ENCODE measurements at places on chromosomes 16 and 17.

GRCh38 chr17:10792151-10792550 lies 11.7 kb downstream of the TMEM238L start:
- no peaks in the 10 kb centered on the region for H3K36me3 ChIP-seq
- H3K4me1 ChIP-seq, result no peaks in the 10 kb centered on the region
- no peak overlapping the region for H3K27ac ChIP-seq
- no peak overlapping the region for H3K4me3 ChIP-seq
- no peaks in the 10 kb centered on the region for H3K27me3 ChIP-seq
- no peak for DNase-seq

GRCh38 chr17:76107509-76107908 lies 3.9 kb upstream of the EXOC7 start:
- H3K4me3 ChIP-seq, result no peak overlapping the region
- no peaks in the 10 kb centered on the region for H3K36me3 ChIP-seq
- no peak for DNase-seq
- H3K27ac ChIP-seq, result no peak overlapping the region
- peaks cover 7% of the 10 kb centered on the region for H3K27me3 ChIP-seq

DNA sequence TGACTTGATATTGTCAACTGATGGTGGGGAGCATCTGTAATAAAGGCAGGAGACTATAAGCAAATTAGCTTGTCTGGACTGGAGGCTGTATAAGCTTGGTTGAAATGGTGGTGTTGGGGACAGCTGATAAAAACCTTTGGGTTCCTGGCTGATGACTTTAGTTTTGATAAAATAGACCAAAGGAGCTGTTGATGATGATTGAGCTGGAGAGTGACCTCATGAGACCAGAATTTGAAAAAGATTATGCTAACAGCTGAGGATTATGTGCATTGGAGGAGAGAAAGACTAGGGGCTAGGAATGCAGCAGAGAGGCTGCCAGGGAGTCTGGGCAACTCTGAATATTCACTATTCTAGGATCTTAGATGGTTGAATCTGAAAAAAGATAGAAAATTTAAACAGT lies 8.7 kb upstream of the CDC27 start:
- DNase-seq, result no peak
- H3K36me3 ChIP-seq, result no peaks in the 10 kb centered on the region
- H3K27me3 ChIP-seq, result peaks cover 7% of the 10 kb centered on the region
- H3K4me3 ChIP-seq, result no peak overlapping the region
- no peak overlapping the region for H3K27ac ChIP-seq
- H3K4me1 ChIP-seq, result peaks cover 14% of the 10 kb centered on the region

- H3K27ac ChIP-seq, result no peak overlapping the region
- H3K4me3 ChIP-seq, result peak overlapping the region; percentile 82
- peaks cover 3% of the 10 kb centered on the region for H3K4me1 ChIP-seq
These were observed 412 bp downstream of the EPN2 start for GRCh38 chr17:19237389-19238166.

DNA sequence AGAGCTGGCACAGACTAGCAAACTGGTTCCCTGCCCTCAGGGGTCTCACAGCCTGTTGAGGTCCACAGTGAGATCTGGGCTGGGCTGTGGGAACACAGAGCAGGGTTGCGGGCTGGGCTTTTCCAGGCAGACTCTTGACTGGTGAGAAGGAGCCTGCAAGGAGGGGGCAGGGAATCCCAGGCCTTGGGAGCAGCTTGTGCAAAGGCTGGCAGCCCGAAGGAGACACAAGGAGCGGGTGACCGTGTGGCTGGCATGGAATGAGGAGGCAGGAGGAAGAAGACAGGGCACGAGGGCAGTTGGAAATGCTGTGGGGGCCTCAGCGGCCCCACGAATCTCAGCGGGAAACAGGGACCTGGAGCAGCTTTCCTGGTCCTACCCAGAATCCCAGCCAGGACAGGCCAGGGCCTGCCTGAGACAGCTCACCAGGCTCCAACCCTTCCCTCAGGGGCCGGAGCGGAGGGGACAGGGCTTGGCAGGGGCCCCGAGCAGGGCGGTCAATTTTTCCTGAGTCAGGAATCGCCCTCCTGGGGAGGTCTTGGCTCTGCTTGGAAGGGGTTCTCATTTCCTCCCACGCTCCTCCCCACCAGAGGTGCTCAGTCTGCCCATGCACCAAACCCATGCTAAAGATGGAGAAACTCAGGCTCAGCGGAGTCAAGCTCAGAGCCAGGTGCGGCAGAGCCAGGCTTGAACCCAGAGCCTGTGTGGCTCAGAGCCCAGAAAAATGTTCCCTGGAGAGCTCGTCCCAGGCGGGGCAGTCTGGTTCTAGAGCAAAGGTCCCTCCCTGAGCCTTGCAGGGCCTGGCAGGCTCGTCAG lies 9.2 kb upstream of the SNN start:
- DNase-seq, result no peak
- H3K27ac ChIP-seq, result no peak overlapping the region
- H3K27me3 ChIP-seq, result peaks cover 4% of the 10 kb centered on the region

- H3K27me3 ChIP-seq, result no peaks in the 10 kb centered on the region
- H3K4me1 ChIP-seq, result peaks cover 10% of the 10 kb centered on the region
- no peak overlapping the region for H3K27ac ChIP-seq
- H3K4me3 ChIP-seq, result no peak overlapping the region
These were observed 40.2 kb downstream of the CNOT1 start for GRCh38 chr16:58589326-58589905.

DNA sequence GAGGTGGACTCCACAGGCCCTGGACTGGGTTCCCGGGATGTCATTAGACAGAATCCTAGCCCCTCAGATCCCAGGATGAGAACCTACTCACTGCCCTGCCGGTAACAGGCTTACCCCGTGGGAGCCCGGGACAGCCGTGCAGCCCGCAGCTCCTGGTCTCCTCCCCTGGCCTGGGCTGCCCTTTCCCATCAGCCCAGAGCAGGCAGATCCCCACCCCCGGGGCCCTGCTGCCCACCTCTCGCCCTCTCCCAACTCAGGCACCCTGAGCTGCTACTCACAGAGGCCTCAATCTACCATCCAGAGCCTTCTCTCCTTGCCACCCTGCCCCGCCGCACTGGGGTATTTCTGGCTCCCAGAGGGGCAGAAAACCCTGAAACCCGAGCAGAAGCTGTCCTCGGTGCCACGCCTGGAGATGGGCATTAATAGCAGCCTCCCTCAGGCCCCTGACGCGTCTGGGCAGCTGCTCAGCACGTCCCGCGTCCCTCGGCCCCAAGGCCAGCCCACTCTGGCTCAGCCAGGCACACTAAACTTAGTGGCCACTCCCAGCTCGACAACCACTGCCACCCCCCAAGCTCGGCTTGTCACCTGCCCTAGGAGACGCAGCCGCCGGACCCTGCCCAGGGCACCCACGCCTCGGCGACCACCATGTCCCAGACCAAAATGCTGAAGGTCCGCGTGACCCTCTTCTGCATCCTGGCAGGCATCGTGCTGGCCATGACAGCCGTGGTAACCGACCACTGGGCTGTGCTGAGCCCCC lies at the start of gene CACNG1:
TSS of gene CACNG1 (plus strand) at position 539 of the 757 bp plus-strand sequence. CDS start at position 646, 107 bp downstream.
- H3K27ac ChIP-seq, result no peak within 1 kb of the TSS
- no peaks in the 10 kb centered on the region for H3K36me3 ChIP-seq
- DNase-seq, result no peak
- peaks cover 3% of the 10 kb centered on the region for H3K27me3 ChIP-seq

- H3K27ac ChIP-seq, result no peak overlapping the region
- no peak overlapping the region for H3K4me3 ChIP-seq
- no peak for DNase-seq
- H3K4me1 ChIP-seq, result peaks cover 18% of the 10 kb centered on the region
- H3K36me3 ChIP-seq, result peaks cover 3% of the 10 kb centered on the region
- peaks cover 13% of the 10 kb centered on the region for H3K27me3 ChIP-seq
These were observed 6.0 kb upstream of the ARL5C start for GRCh38 chr17:39171933-39172332.

- no peak overlapping the region for H3K27ac ChIP-seq
- no peak for DNase-seq
- H3K36me3 ChIP-seq, result no peaks in the 10 kb centered on the region
- H3K4me3 ChIP-seq, result no peak overlapping the region
These were observed 85.9 kb downstream of the TEX14 start for GRCh38 chr17:58605986-58606385.

DNA sequence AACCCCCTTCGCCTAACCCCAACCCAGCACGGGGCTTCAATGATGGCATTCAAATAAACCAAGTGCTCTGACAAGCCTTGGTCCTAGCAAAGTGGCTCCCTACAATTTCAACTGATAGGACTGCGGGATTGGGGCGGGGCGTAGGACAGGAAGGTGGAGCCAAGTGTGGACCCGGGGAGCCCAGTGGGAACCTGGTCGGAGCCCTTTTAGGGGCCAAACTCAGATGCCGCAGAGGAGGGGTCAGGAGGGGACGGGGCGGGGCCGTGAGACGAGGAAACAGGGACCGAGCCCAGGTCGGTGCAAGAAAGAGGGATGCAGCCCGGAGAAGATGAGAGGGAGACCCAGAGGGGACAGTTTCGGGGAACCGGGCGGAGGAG lies 13.2 kb upstream of the CDIPT start:
- H3K27me3 ChIP-seq, result peaks cover 20% of the 10 kb centered on the region
- no peak overlapping the region for H3K27ac ChIP-seq
- DNase-seq, result no peak
- H3K4me3 ChIP-seq, result peak overlapping the region; percentile 61
- H3K4me1 ChIP-seq, result peaks cover 6% of the 10 kb centered on the region

GRCh38 chr17:50154604-50155003 lies 4.1 kb upstream of the PPP1R9B start:
- peak overlapping the region; percentile 40 for H3K4me3 ChIP-seq
- peak overlapping the region; percentile 52 for H3K27ac ChIP-seq
- H3K27me3 ChIP-seq, result peaks cover 3% of the 10 kb centered on the region
- no peak for DNase-seq

- H3K36me3 ChIP-seq, result no peaks in the 10 kb centered on the region
- no peak overlapping the region for H3K4me3 ChIP-seq
- no peak overlapping the region for H3K27ac ChIP-seq
- H3K4me1 ChIP-seq, result no peaks in the 10 kb centered on the region
These were observed 67.7 kb downstream of the NDEL1 start for GRCh38 chr17:8503368-8503767.

DNA sequence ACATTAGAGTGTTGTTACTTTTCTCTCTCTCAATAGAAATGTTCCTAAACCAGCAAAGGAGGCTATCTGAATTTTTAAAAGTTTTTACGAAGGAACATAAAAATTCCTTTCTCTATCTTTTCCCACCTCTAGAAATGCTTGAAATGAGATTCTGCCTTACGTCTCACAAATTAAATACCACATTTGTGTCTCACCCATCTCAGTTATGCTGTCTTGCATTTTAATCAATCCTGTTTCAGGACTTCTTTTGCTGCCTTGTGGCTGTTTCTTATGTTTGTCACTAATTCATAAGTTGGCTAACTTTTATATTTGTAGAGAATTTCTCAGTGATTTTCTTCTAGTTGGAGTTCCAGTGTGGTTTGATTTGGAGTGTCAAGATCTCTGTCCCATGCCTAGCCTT lies 3.5 kb downstream of the OMG start:
- H3K4me3 ChIP-seq, result no peak overlapping the region
- peaks cover 6% of the 10 kb centered on the region for H3K36me3 ChIP-seq
- no peak overlapping the region for H3K27ac ChIP-seq
- peaks cover 9% of the 10 kb centered on the region for H3K4me1 ChIP-seq
- DNase-seq, result no peak
- no peaks in the 10 kb centered on the region for H3K27me3 ChIP-seq

GRCh38 chr16:12087901-12088421 lies 111.4 kb downstream of the SNX29 start:
- H3K27ac ChIP-seq, result no peak overlapping the region
- no peaks in the 10 kb centered on the region for H3K27me3 ChIP-seq
- no peak overlapping the region for H3K4me3 ChIP-seq
- H3K36me3 ChIP-seq, result no peaks in the 10 kb centered on the region
- no peak for DNase-seq
- peaks cover 12% of the 10 kb centered on the region for H3K4me1 ChIP-seq

DNA sequence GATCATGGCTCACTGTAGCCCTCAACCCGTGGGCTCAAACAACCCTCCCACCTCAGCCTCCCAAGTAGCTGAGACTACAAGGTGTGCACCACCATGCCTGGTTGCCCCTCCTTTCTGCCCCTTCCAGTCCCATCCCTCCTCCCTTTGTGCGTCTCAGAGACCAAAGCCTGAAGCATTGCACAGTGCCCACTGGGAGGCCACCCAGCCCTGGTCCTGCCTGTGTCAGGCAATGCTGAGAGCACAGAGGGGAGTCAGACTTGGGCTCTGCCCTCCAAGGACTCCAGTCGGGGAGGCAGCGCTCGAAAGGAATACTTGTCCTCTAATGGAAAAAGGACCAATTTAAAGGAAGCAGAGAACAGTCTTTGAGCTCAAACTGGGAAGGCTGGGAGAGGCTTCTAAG lies 20.4 kb downstream of the RAI1 start:
- H3K27ac ChIP-seq, result no peak overlapping the region
- peaks cover 1% of the 10 kb centered on the region for H3K36me3 ChIP-seq
- peaks cover 5% of the 10 kb centered on the region for H3K4me1 ChIP-seq

DNA sequence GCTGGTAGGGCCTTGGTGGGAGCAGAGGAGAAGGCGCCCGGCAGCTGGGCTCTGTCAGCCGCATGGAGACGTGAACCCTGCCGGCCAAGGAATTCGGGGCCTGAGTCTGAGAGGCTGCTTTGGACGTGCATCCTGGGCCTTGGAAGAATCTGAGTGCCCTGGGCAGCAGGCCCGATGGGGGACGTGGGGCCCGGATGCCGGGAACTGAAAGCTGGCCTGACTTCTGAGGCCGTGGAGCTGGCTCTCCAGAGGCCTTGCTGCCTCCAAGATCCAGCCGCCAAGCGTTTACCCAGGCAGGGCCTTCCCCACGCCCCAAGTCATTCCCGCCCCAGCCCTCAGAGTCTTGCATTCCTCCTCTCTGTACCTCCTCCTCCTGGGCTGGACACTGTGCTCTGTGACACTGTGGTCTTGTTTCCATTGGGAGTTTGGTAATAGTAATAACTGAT lies 37.2 kb downstream of the NKD1 start:
- no peak overlapping the region for H3K4me3 ChIP-seq
- no peaks in the 10 kb centered on the region for H3K27me3 ChIP-seq
- H3K36me3 ChIP-seq, result peaks cover 9% of the 10 kb centered on the region

Data from T-helper 2 cell treated with Interferon-gamma antibody and Interleukin-4, amounts not matched to agents 5 μg/mL and 100 μg/mL, for 36 hours (primary cell).